Stimulated activated naive B cell treated with anti-CD40 and anti-IgM and Interleukin-4, amounts not matched to agents 10 μg/mL and 1 μg/mL and 100 μg/mL, for 72 hours (primary cell): ENCODE measurements at places on chromosomes 11 and 22.

- DNase-seq, result no peak
Measured at GRCh38 chr11:58438486-58438885, 3.5 kb downstream of the OR5B12 start.

DNA sequence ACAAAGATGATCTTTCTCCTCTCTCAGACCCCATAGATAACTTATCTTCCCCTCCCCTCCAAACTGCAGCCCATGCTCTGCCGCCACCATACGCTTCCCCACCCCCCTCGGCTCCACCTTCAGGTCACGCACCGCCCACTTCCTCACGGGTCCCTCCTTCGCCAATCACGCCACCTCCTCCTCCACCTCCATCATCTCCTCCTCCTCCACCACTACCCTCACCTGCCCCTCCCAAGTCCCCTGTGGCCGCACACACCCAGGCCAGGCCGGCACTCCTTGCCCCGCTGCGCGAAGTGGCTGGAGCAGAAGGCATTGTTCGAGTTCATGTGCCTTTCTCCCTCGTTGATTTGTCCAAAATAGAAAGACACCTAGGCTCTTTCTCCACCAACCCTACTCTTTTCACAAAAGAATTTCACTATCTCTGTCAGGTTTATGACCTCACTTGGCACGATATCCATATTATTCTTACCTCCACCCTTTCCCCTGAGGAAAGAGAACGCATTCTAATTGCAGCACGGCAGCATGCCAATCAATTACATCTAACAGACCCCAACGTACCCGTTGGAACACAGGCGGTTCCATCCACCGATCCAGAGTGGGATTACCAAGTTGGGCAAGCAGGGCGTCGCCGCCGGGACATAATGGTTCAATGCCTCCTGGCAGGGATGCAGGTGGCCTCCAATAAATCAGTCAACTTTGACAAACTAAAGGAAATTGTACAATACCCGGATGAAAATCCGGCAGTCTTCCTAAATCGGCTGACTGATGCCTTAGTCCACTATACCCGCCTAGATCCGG, 12.3 kb upstream of the OR56A3 start:
- DNase-seq, result no peak

DNA sequence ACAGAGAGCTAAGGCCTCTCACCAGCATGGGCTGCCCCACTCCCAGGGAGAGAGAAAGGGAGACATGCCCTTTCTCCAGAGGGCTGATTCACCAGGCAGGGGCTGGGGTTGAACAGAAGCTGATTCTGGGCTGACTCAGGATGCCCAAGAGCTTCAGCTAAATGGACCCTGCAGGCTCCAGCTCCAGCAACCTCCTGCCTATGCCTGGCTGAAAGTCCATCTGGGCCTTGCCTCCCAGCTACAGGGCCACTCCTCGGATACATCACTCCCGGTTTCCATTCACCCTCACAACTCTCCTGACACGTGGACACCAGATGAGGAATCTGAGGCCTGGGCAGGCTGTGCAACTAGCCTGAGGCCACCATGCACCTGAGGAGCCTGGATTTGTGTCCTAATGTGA, 215.5 kb downstream of the BUD13 start:
- DNase-seq, result no peak

DNA sequence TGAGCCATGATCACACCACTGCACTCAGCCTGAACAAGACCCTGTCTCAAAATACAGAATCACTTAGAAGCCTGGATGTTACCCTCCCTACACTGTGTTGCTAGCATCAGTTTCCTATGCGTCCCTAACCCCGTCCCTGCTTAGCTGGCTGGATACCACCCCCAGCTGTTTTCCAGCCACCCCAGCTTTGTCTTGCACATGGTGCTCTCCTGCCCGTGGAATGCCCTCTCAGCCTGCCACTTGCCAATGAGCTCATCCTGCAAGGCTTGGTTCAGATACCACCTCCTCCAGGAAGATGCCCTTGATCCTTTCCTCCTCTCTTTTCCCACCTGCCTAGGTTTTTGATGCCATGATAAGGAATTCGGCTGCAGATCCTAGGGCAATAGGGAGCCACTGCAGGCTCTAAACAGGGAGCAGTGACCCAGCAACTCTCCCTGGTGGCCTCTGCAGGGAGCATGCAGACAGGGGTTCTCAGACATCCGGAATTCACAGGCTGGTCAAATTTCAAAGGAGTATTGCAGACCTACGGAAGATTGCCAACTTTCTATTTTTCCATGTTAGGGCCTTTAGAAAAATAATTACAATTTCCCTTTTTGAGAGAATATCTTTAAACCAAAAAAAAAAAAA, 52.7 kb upstream of the WNT7B start:
- DNase-seq, result no peak

DNA sequence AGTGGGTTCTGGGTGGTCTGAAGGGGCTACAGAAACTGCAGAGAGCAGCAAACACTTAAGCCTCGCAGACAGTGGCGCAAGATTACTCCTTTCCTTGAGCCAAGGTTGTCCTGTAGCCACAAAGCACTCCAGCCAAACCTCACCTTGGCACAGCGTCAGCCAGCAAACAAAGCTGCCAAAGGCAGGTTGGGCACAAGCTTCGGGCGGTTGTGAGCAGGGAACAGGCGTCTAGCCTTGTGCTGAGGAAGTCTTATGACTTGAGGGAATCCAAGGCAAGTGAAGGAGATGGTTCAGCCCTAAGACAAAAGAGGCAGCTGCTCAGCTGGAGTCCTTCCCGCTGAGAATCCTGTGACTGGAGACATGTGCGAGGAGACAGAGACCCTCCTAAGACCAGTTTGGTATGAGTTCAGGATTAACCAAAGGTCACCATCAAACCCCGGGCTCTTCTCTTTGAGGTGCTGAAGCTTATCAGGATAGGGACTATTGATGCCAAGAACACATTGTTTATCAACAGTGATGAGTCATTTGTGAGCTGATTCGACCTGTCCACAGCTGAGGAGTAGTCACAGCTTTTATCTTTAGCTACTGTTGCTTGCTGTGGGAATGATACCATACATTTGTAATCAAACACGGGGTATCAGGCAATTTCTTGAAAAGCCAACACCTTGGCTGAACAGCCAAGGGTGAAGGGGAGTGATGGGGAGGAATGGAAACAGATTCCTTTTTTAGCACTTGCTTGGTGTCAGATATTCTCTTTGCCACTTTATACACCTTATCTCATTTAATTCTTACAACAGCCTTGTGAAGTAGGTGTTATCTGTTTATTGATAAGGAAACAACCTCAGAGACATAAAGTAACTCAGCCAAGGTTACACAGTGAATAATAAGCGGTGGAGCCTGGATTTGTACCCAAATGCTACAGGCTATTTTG, 4.6 kb downstream of the ADM start:
- no peak for DNase-seq

- DNase-seq, result no peak
Measured at GRCh38 chr11:97110376-97110775, 720.6 kb downstream of the JRKL start.

- peak; percentile 6 for DNase-seq
Measured at GRCh38 chr11:83836883-83837654, 550.9 kb upstream of the CCDC90B start.

GRCh38 chr11:78800756-78801155, 226.1 kb upstream of the NARS2 start:
- DNase-seq, result no peak

- no peak for DNase-seq
Measured at GRCh38 chr11:76824083-76824939, 36.4 kb upstream of the ACER3 start.

- no peak for DNase-seq
Measured at GRCh38 chr11:101721270-101721669, 137.5 kb upstream of the TRPC6 start.

DNA sequence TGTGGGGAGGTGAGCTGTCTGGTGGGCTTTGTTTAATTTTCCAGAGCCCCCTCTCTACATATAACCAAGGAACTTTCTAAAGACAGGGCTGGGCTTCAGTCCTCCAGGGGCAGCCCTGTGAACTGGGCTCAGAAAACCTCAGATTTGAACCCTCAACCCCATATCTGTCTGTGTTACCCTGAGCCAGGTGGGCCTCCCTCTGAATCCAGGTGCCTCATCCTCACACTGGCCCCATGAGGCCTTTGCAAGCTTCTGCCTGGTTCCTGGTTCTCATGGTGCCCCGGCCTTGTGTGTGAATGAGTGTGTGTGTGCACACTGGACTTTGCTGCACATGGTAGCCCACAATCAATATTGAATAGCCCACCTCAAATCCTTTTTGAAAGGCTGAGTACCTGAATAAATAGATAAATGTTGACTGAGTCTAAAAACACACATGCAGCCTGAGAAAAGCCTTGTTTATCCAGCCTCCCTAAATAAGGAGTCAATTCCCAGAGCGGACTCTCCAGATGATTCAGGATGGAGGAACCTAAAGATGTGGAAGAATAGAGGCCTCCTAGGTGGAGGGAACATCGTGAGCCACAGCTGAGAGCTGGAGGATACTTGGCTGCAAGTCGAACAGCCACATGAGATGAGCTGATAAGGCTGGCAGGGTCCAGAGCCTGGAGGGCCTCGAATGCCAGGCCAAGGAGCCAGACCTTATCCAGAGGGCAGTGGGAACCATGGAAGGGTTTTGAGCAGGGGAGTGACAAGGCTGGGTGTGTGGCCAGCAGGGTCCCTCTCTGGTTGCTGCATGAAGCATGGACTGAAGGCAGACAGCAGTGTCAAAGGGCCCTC, 28.1 kb upstream of the P2RY2 start:
- no peak for DNase-seq

GRCh38 chr22:39699631-39700360, 129.2 kb downstream of the CACNA1I start:
- no peak for DNase-seq

DNA sequence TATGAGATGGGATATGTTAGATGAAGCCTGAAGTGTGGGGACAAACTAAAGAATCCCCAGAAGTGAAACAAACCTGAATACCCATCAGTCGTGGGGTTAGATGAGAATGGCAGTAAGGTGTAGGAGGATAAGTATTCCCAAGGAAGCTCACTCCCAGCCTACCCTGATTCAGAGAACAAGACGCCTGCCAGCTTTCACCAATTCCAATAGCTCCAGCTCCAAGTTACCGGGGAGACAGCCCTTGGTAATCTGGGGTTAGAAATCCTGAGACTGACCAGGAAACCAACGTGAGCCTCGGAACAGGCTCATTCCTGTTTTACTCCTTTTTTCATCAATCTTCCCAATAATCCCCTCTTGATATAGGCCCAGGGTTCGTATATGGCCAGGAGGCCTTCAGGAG, 46.5 kb downstream of the RPL27A start:
- DNase-seq, result no peak

- no peak for DNase-seq
Measured at GRCh38 chr22:26442086-26442756, 13.2 kb downstream of the ASPHD2 start.

DNA sequence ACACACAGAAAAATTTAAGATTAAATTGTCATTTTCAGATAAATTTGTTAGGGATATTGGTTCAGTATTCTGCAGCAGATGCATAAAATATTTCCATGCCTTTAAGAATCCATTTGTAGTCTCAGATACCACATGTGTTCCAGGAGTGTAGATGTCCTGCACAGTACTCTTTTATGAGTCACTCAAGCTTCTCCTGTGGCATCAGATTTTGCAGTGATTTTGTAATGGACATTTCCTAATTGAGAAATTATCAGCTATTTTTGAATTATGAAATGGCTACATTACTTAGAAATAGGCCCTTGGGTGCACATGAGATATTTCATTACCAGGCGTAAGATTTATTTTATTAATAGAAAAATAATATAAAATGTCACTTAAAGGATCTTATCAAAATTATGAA, 18.9 kb downstream of the MMP3 start:
- no peak for DNase-seq

- DNase-seq, result no peak
Measured at GRCh38 chr22:17607891-17608521, 20.5 kb downstream of the ATP6V1E1 start.

- no peak for DNase-seq
Measured at GRCh38 chr22:36871669-36872081, 10.9 kb downstream of the NCF4 start.

DNA sequence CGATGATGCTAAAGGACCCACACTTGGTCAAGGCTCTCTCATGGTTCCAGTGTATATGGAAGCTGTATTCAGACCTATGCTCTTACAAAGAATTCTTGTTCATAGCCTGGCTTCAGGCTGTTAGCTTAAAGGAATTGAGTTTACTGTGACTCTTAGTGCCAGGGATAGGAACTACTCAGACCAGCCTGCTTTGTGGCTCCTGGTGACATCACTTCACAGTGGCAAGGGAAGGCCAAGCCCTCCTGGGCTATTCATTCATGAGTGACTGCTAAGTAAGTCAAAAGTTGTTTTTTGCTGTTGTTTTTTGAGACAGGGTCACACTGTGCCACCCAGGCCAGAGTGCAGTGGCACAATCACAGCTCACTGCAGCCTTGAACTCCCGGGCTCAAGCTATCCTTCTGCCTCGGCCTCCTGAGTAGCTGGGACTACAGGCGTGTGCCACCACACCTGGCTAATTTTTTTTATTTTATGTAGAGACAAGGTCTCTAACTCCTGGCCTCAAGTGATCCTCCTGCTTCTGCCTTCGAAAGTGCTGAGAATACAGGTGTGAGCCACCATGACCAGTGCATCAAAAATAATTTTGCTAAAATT, 9.6 kb downstream of the ART5 start:
- no peak for DNase-seq
